Activated CD8-positive, alpha-beta memory T cell treated with anti-CD3 and anti-CD28 coated beads, Interleukin-2, amount 10 ng/mL, durations not matched to agents 7 days and 5 days (primary cell): ENCODE measurements at places on chromosomes 1 and 21.

GRCh38 chr1:8665833-8666232 lies 151.6 kb downstream of the RERE start:
- no peak for DNase-seq

DNA sequence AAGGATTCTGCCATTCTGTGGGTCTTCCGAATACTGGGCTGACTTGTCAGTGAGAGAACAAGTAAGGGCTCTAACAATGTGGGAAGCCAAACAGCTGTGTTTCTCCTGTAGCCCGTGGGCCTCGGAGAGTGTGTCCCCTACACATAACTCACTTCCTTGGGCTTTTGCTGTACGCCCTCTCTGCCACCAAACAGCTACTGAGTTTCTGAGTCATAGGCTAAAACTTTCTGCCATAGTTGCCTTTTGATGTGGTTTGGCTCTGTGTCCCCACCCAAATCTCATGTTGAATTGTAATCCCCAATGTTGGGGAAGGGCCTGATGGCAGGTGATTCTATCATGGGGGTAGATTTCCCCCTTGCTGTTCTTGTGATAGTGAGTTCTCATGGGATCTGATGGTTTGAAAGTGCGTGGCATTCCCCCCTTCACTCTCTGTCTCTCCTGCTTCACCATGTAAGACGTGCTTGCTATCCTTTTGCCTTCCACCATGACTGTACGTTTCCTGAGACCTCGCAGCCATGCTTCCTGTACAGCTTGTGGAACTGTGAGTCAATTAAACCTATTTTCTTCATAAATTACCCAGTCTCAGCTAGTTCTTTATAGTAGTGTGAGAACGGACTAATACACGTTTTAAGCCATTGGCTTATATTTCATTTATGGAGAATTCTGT lies 194.8 kb upstream of the HMCN1 start:
- no peak for DNase-seq

GRCh38 chr1:235818632-235819136 lies 48.0 kb downstream of the LYST start:
- no peak for DNase-seq

DNA sequence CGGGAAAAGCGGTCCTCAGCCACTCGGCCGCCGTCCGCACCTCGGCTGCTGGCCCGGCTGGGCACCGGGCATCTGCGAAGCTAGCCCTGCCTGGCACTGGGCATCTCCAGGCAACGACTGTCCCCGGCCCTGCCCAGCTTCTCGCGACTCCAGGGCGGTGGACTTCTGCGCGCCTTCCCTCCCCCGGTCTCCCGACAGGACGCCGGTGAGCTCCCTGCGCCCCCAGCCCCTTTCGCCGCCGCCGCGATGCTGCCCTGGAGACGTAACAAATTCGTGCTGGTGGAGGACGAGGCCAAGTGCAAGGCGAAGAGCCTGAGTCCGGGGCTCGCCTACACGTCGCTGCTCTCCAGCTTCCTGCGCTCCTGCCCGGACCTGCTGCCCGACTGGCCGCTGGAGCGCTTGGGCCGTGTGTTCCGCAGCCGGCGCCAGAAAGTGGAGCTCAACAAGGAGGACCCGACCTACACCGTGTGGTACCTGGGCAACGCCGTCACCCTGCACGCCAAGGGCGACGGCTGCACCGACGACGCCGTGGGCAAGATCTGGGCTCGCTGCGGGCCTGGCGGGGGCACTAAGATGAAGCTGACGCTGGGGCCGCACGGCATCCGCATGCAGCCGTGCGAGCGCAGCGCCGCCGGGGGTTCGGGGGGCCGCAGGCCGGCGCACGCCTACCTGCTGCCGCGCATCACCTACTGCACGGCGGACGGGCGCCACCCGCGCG lies 514 bp downstream of the FAM43B start:
- no peak for DNase-seq

- no peak for DNase-seq
These were observed 54.2 kb downstream of the IGSF5 start for GRCh38 chr21:39799178-39799577.

DNA sequence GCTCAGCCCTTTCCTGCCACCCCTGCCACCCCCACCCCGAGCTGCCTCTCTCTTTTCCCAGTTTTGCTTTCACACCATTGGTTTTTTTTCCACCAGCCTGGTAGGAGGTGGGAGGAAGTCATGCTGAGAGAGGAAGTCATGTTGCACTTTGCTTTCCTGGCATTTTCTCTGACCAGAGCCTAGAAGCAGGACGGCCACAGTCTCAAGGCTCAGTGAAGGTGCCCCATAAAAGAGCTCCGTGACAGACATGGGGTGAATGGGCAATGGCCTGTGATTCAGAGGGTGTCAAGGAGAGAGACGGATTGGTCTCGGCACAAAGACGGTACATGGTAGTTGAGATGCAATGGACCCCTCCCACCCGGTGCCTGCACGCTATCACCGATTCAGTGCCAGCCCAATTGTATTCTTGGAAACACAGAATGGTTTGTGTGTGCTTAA lies 42.1 kb upstream of the DMRTB1 start:
- DNase-seq: no peak

- no peak for DNase-seq
These were observed 590 bp downstream of the TMOD4 start for GRCh38 chr1:151175041-151175741.

DNA sequence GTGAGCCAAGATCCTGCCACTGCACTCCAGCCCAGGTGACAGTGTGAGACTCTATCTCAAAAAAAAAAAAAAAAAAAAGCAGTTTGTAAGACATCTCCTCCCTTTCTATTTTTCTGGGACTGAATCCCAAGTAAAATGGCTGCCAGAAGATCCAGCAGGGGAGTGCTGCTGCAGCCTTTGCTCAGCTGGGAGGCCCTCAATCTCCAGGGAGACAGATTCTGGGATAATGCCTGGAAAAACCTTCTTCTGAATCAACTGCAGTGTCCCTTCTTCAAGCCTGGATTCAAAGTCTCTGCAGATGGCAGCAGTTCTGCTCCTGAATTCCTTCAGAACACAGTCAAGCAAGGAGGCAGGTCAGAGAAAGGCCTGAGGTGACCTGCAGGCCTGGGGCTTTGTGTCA lies 191.0 kb upstream of the NRIP1 start:
- no peak for DNase-seq

DNA sequence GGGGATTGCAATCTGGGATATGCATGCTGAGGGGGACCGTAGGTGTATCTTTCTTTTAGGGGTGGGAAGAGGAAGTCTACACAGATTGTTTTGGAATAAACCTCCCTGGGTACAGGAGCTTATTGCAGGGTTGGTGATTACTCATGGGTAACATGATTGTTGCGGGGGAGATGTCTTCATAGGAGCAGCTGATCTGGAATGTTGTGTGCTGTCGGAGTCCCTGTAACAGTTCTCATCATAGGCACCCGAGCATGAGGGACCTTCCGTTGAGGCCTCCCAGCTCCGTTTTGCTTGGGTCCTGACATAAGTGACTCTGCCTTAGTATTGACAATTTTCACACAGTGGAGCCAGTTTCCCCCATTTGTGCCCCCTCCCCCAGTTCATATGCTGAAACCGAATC lies 4.2 kb upstream of the PRXL2B start:
- DNase-seq: no peak

GRCh38 chr1:27007909-27008582 lies 4.6 kb downstream of the TENT5B start:
- DNase-seq: no peak

GRCh38 chr21:46195595-46196195 lies 11.4 kb upstream of the SPATC1L start:
- no peak for DNase-seq

DNA sequence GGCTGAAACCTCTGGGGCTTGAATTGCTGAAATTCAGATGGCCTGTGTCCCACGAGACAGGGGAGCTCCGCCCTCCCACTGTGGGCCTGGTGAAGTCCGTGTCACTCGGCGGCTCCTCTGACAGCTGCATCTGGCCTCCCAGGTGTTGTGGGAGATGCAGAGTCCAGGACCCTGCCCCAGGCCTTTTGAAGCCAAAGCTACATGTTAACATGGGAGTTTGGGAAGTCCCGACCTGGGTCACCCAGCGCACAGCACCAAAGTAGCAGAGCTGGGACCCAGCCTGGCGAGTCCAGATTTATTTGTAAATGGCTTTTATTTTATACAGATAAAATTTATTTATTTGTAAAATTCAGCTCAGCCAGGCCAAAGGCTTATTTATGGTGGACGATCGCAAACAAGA lies 28.9 kb downstream of the SLC37A1 start:
- DNase-seq: no peak

DNA sequence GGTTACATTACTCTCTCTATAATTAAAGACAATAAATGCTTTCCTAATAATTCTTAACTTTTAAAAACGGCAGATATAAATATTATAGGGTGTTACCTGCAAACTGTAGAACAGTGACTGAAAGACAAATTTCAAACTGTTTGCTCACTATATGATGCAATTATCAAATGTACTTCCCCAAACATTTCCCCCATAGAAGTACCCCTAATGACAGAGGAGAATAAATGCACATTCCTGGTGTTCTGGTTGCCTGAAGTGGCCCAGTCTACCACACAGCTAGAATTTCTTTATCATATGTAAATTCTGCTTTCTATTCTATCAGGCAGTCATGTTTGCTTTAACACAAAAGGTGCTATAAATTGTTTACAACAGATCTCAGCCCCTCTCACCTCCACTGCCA lies 70.4 kb downstream of the VAV3 start:
- no peak for DNase-seq

- no peak for DNase-seq
These were observed 90.9 kb upstream of the DIRAS3 start for GRCh38 chr1:68141071-68142021.

DNA sequence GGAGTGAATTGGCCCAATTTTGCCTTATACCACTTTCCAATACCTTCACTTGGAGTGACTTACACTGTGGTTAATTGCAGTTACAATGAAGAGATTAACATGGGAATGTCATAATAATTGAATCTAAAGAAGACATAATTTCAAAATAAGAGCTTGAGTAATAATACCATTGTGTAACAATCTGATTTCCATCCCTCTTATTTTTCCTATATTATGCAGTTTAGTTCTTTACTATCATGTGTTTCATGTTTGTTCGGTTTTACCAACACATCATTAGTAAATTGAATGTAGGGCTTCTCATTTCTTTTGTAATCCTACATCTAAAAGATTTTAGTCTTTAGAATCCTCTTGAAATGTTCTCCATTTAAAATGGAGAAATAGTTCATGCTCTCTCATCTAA lies 19.2 kb upstream of the XPR1 start:
- no peak for DNase-seq

DNA sequence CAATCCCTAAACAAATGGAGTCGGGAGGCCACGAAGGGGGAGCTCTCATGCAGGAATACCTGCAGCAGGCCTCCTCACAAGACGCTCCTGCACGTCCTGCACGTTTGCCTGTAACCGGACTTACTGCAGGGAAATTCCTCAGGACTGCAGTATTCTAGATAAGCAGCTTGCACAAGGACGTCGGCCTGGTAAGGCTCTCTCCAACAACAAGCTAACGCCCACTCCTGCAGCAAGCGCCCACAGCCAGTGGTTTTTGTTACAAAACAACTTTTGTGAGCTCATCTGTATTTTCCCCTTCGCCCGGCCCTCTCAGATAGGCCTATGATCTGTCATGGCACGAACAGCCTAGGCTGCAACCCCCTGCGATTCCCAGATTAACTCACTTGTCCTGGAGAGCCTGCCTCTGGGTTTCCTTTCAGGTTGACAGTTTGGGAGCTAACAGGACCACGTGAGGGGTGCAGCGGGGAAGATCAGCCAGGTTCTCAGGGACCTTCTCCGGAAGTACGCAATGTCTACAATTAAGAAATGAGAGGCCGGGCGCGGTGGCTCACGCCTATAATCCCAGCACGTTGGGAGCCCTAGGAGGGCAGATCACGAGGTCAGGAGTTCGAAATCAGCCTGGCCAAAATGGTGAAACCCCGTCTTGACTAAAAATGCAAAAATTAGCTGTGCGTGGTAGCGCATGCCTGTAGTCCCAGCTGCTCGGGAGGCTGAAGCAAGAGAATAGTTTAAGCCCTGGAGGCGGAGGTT lies 921 bp upstream of the MIB2 start:
- DNase-seq: peak; percentile 71

GRCh38 chr1:206446688-206447421 lies 23.4 kb upstream of the IKBKE start:
- no peak for DNase-seq

DNA sequence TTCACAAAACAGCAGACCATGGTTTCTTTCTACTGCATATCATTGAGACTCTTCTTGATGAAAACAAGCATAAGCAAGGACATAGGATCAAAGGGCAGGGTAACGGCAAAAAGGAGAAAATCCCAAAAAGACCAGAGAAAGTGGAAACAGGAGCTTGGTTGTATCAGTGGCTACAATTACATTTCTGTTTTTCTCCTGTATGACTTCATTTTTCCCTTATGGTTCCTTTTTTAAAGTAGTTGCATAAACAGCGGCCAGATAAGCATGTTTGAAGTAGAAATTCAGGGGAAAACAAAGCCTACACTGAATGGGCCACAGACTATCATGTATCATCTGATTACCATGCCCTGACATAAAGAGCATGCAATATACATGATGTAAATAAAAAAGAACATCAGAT lies 4.6 kb downstream of the EGLN1 start:
- DNase-seq: no peak

- no peak for DNase-seq
These were observed 40.7 kb downstream of the DHCR24 start for GRCh38 chr1:54846301-54846700.

- DNase-seq: peak; percentile 43
These were observed at the start of gene MAP3K7CL for GRCh38 chr21:29130270-29130969. TSS of gene MAP3K7CL (plus strand) at chr21:29130644. CDS start at chr21:29133345, 2,701 bp downstream.

DNA sequence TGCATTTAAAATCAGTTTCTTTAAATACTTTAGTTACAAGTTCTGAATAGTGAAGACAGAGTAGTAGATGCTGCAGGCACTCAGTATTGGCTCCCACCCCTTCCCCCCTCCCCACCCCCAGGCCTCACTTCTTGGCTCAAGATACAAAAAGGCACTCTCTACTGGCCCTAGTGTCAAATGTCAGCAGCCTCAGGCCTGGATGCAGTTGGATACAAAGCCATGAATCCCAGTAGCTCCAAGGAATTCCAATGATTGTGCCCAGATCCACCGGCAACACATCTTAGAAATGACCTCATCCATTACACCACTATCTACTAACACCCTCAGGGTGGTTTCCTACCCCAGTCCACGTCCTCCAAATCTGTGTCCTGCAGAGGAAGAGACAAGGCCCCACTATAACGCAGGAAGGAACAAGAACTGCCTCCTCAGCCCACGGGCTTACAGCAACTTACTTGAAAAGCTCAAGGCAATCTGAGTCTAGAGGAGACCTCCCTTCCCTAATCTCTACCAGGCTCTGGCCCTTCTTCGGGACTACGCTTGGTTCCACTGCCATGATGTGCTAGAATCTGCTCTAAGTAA lies 17.6 kb downstream of the ACADM start:
- DNase-seq: no peak
